Nasal cavity respiratory epithelium epithelial cell of viscerocranial mucosa (primary cell): ENCODE measurements at places on chromosomes 6 and 20. TPM values are rescaled to one million over a fixed set of nuclear protein-coding genes. Genes with fewer than 3 reads are reported as not detected.

HLA-DQA1 gene
- not detected in 2 replicates for total RNA-seq

DLK2 gene
- 2.8 and 4.8 TPM in 2 replicates for total RNA-seq

SNPH gene
- total RNA-seq: 4.1 and 9.9 TPM in 2 replicates

DDX43 gene
- 0.34 and 1.00 TPM in 2 replicates for total RNA-seq

TPD52L1 gene
- total RNA-seq: 229 and 324 TPM in 2 replicates

MTG2 gene
- 19.9 and 21.2 TPM in 2 replicates for total RNA-seq

KHDC1L gene
- total RNA-seq: not detected in 2 replicates

TBXT gene
- total RNA-seq: not detected in 2 replicates

BTNL2 gene
- total RNA-seq: 0.34 TPM in 1 of 2 replicates, not detected in the other

SMIM13 gene
- 35.5 and 37.9 TPM in 2 replicates for total RNA-seq

SLC22A2 gene
- total RNA-seq: not detected in 2 replicates

ANGPT4 gene
- total RNA-seq: not detected in 2 replicates

ZSCAN16 gene
- 5.6 and 10.3 TPM in 2 replicates for total RNA-seq

GSTA2 gene
- total RNA-seq: not detected in 2 replicates

SNAP91 gene
- under 0.01 and 0.07 TPM in 2 replicates for total RNA-seq

ARFGAP1 gene
- total RNA-seq: 45.1 and 49.0 TPM in 2 replicates

ARG1 gene
- under 0.01 TPM in 1 of 2 replicates, not detected in the other for total RNA-seq

EYS gene
- total RNA-seq: 0.43 TPM in 1 of 2 replicates, not detected in the other

IFNGR1 gene
- total RNA-seq: 101 and 264 TPM in 2 replicates

LST1 gene
- total RNA-seq: not detected in 2 replicates

SLC22A7 gene
- total RNA-seq: not detected in 2 replicates

GRM1 gene
- total RNA-seq: under 0.01 TPM in 1 of 2 replicates, not detected in the other

SLC35D3 gene
- total RNA-seq: not detected in 2 replicates

FKBP1C gene
- total RNA-seq: 0.34 and 0.93 TPM in 2 replicates

ATP6V1G2 gene
- total RNA-seq: 0.28 and 0.34 TPM in 2 replicates

CTSZ gene
- total RNA-seq: 57.4 and 119 TPM in 2 replicates
